ENCODE measurements at places on chromosomes 13 and 19. TPM values are rescaled to one million over a fixed set of nuclear protein-coding genes. Genes with fewer than 3 reads are reported as not detected.

DNA sequence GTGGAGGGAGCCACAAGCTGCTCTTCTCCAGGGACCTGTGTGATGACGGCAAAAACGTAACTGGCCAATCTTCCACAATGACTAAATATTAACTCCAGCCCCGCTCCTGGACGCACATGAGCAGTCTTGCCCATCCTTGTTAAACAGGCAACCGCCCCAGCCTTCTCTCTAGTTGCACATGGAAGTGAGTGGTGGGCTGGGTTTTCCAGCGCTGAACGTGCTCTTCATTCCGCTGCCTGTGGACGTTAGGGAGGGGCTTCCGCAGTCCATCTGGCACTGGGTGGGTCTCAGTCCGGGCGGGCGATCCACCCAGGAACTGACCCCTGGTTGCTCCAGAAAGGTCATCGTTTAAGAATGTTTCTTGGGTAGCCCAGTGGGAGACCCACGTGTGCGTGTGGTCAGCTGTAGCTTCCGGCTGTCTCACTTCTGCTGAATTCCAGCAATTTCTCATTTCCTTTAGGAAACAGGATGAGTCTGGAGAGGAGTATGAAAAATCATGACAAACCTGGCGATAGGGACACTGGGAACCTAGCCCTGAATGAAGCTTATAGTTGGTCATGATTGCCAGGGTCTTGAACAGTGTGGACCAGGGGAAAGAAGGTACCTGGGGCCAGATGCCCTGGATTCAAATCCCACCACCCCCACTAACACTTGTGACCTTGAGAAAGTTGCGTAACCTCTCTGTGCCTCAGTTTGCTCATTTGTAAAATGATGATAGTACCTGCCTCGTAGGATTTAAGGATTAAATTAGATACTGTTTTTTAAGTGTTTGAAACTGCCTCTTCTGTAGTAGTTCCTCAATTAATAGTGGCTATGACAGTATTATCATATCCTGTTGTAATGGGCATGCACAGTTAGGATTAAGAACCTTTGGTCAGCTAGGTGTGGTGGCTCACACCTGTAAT is 92.6 kb downstream of the SIPA1L3 start:
- DNase-seq = no peak

- no peak for DNase-seq
Measured at GRCh38 chr13:113592571-113592970, 8.0 kb downstream of the TFDP1 start.

DNA sequence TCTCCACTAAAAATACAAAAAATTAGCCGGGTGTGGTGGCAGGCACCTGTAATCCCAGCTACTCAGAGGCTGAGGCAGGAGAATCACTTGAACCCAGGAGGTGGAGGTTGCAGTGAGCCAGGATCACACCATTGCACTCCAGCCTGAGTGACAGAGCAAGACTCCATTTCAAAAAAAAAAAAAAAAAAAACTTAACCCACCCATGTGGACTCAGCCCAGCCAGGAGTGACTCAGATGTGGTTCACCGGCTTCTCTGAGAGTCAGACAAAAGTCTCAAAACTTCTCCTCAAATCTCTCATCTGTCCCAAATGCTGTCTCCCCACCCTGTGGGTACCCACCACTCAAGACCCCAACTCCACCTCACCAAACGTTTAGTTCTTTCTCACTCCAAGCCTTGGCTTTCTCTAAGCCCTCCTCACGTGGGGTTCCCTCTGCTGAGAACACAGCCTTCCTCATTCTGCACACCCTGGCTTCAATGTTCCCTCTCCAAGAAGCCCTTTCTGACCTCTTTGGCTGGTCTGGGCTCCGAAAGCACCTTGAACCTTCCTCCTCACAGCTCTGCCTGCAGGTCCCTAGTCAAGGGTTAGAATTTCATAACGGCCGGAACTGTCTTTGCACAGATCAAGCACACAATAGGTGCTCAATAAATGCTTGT is 11.1 kb upstream of the RAB3A start:
- no peak for DNase-seq

Gene PRODH2
- not detected for total RNA-seq

Gene ZNF575
- total RNA-seq = 5.7 TPM

GRCh38 chr19:19425170-19425875 is 19.8 kb downstream of the GATAD2A start:
- DNase-seq = no peak

DNA sequence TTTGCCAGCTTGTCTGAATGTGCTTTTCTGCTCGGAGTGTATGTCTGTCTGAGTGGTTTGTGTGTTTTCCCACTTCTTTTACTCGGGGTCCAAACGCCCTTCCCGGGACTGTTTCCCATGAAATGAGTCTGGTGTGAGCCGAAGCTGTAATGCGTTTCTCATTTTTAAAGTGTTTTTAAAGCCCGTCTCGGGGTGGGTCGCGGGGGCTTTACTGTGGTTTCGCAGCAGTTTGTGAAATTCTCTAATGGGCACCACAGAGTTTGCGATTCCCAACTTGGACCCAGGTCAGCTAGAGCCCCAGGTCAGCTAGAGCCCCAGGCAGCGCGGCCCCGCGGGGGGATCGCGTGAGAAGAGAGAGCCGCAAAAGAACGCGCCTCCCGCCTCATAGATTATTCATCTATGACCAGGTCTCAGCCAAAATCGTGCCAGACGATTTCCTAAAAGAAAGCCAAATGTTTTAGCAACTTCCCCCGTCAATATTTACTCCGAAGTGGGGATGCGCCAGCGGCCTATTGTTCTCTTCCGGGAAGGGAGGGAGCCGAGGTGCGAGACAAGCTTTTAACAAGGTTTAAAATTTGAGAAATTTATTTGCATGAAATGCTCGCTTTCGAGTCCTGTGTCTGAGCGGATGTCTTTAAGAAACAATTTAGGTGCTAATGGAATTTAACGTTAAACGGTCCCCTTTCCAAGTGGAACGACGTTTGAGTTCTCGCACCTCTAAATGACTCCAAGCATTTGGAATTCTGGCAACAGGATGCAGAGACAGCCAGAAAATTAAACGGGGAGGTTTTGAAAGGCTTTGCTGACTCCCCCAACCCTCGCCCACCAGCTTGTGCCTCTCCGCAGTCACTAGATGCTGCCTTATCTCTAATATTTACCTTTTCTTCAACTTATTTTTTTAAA is 2.2 kb downstream of the ZIC2 start:
- no peak for DNase-seq

- no peak for DNase-seq
Measured at GRCh38 chr19:39542206-39542605, 2.2 kb upstream of the EID2 start.

DNA sequence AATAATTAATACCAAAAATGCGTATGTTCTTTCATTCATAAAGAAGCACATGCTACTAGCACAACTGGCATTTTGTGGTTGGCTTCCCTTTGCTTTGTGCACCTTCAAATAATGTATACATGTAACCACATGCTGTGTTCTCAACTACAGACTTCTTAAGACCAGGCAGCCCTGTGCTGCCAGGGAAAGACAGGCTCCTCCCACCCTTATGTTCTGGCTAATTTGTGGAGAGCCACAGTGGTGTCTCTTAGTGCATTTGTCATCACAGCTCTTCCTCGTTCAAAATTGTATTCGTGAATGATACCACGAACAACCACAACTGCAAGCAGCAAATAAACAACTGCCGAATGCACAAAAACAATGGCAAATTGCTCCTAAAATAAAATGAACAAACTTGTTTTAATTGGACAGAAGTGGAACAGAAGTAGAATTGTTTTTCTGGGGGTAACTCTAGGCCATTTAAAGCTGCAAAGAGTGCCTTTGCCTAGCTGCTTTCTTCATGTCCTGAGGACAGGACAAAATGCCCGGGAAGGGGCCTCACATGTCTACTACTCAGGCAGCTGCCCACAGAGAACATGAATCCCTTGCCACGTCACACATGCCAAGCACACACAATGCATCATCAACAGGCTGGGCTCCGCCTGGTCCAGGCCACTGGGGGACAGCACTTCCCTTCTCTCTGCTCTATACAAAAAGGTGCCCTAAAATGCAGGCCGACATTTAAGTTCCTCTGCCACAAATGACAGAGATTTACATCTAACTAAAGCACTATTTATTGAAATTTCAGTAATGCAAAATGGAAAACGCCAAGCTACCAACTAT is 21.7 kb downstream of the IRS2 start:
- DNase-seq = no peak

DNA sequence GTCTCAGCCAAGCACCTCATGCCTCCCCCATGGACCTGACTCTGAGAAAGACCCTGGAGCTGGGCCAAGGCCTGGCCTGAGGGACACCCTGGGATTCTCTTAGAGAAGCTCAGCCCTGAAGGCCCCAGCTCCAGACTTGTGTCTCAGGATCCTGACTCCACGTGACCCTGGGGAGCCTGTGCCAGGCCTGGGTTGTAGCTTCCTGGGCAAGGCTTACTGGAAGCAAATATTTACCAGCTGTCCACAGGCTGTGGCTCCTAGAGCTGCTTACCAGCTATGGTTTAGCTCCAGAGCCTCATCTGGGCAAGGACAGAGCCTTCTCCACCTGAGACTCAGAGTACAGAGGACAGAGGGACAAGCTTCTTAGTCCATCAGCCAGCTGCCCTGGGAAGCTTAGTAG is 61.0 kb upstream of the CEACAM8 start:
- no peak for DNase-seq

Gene APOE
- 558 TPM for total RNA-seq

DNA sequence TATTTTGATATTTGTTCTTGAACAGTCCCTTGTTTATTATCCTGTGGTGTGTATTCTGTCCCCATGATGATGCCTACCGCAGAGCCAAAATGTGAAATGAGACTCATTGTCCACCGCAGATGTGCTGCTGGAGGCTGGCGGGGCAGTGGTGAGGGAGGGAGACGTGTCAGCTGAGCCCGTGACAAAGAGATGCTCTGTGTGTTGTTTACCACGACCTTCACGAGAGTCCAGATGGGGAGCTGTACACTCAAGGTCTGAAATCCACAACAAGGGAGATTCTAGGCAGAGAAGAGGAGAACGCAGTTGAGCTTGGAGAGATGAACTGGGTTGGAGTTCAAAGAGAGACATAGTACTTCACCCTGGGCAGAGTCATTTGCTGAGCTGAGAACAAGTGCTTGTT is 20.8 kb upstream of the AMER2 start:
- DNase-seq = no peak

- no peak for DNase-seq
Measured at GRCh38 chr19:39070888-39071287, 13.3 kb upstream of the ACP7 start.

Gene CDADC1
- 17.9 TPM for total RNA-seq

GRCh38 chr19:41403181-41403970 is 5.8 kb downstream of the BCKDHA start:
- no peak for DNase-seq

- DNase-seq = no peak
Measured at GRCh38 chr19:50000038-50000840, 24.9 kb downstream of the VRK3 start.

Gene APLP1
- total RNA-seq = 10.1 TPM

Gene GPC5
- total RNA-seq = 0.25 TPM

- DNase-seq = no peak
Measured at GRCh38 chr13:38566519-38566918, 120.4 kb upstream of the FREM2 start.

Gene CEACAM4
- not detected for total RNA-seq

Gene KRTDAP
- not detected for total RNA-seq

- DNase-seq = no peak
Measured at GRCh38 chr13:37403776-37404527, 194.6 kb downstream of the POSTN start.

GRCh38 chr13:24671386-24672113 is 8.7 kb upstream of the ATP12A start:
- DNase-seq = no peak

- DNase-seq = no peak
Measured at GRCh38 chr13:34914416-34914815, 27.7 kb upstream of the NBEA start.

DNA sequence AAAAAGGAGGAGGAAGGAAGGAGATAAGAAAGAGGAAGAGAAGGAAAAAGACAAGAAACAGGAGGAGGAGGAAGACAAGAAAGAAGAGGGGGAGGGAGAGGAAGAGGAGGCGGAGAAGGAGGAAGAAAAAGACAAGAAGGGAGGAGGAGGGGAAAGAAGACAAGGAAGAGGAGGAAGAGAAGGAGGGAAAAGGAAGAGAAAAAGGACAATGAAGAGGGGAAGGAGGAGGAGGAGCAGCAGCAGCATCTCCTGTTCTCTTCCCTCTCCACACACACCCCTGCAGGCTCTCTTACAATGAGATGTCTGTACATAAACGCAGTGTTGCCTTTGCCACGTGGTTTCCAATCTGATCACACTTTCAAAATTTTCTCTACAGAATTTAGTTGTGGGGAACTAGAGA is 66.6 kb downstream of the RUBCNL start:
- DNase-seq = no peak

Gene FXYD3
- total RNA-seq = 33.2 TPM

GRCh38 chr13:31372454-31372853 is 172.7 kb downstream of the B3GLCT start:
- DNase-seq = no peak

Gene OR10H1
- total RNA-seq = not detected

DNA sequence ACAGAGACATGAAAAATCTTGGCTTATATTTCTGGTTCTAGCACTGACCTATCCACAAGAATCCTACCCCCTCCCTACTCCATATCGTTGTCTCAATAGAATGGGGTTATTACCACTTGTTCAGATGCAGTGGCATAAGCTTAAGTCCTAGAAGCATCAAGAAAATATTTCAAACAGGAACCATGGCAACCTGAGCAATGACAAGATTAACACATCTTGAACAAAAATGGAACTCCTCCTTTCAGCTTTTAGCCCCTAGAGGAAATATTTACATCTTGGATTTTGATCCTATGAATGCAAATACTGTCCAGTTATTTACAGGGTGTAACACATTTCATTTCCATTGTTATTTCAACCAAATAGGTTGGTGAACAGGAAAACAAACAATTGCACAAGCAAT is 46.1 kb upstream of the TSC22D1 start:
- DNase-seq = no peak

- DNase-seq = no peak
Measured at GRCh38 chr13:71864094-71864985, 2.7 kb downstream of the DACH1 start.

GRCh38 chr13:34411177-34411576 is 530.9 kb upstream of the NBEA start:
- no peak for DNase-seq

GRCh38 chr13:20221772-20222171 is 10.3 kb downstream of the GJB6 start:
- no peak for DNase-seq

- DNase-seq = no peak
Measured at GRCh38 chr13:77031656-77032243, 4.8 kb upstream of the FBXL3 start.

DNA sequence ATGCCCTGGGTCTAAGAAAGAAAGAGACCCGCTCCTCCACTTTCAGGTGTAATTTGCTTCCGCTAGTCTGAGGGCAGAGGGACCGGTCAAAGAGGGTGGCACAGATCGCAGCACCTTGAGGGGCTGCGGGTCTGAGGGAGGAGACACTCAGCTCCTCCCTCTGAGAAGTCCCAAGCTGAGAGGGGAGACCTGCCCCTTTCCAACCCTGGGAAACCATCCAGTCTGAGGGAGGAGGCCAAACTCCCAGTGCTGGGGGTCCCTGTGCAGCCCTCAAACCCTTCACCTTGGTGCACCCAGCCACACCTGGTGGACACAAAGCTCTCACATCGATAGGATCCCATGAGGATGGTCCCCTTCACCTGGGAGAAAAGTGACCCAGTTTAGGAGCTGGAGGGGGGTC is 13.0 kb downstream of the MISP start:
- no peak for DNase-seq

- DNase-seq = no peak
Measured at GRCh38 chr13:96093296-96094006, 3.5 kb downstream of the HS6ST3 start.

Data from ovary (tissue), 10 donors.